NCI-H748 treated with DMSO at 0.1 percent for 48 hours (cell line): ENCODE measurements at places on chromosomes 3 and 15.

DNA sequence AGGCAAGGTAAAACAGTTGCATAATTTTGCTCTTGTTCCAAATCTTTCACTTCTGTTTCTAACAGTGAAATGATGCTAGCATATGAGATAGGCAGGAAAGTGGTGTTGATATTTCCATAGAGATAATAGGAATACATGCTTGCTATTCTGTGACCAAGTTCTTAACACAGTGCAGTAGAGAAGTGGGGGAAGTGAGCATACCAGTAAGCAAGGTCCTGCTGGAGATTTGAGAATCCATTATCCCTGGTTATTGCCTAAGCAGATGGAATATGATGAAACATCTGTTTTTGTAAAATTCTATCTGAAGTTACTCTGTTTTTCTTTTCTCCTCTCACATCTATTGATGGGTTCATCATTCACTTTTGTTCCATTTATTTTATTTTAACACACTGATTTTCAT, 28.7 kb downstream of the USP8 start:
- DNase-seq, result no peak

DNA sequence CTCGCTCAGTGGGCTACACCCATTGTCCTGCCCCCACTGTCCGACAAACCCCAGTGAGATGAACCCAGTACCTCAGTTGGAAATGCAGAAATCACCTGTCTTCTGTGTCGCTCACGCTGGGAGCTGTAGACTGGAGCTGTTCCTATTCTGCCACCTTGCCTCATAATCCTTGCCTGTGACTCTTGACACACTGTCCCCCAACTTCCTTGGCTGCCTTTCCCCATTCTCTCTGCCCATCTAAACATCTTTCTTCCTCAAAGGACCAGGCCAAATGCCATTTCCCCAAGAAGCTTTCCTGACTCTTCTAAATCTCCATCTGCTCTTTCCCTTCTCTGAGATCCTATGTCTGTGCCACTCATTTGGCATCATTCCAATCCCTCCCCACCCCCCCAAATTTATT, 9.7 kb upstream of the CD80 start:
- no peak for DNase-seq

DNA sequence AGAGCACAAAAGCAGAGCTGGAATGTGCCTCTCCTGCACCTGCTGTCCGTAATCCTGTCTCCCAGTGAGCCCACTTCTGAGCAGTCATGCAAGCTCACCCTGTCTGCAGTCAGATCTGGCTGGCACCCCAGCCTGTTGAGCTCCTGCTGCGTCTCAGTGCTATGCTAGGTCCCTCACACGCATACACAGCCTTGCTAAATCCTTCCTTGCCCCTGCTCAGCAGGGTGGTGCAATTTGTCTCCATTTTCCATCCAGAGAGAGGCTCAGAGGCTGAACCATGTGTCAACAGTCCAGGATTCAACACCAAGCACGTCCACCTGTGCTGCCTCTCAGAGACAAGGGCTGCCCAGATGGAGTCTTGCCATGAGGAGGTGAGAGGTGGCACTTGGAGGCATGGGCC, 11.0 kb downstream of the POMGNT2 start:
- DNase-seq, result no peak

DNA sequence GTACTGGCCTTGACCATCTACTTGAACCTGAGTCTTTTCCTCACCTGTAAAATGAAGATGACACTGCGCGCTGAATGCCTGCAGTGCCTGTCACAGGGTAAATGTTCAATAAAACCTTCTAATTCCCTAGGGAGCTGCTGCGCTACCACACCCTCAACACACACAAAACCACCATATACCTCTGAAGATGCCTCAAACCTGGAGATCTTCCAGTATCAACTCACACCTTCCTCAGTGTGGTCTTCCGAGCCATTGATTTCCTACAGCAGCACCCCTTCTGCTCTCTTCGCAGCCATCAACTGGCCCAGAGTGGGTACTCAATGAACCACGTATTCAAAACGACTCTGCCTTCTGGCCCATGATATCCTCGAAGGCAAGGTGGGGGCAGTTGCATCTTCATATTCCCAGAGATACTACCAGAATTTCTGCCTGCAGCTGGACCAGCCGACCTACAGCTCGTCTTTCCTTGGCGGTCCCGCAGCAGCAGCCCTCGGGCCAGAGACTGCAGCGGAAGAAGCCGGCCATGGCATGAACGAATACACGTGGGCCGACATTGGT, 695 bp downstream of the RPL32 start:
- DNase-seq, result no peak

GRCh38 chr3:193868590-193868989, 267.4 kb upstream of the HES1 start:
- no peak for DNase-seq

GRCh38 chr3:143236226-143236964, 116.8 kb downstream of the CHST2 start:
- no peak for DNase-seq

DNA sequence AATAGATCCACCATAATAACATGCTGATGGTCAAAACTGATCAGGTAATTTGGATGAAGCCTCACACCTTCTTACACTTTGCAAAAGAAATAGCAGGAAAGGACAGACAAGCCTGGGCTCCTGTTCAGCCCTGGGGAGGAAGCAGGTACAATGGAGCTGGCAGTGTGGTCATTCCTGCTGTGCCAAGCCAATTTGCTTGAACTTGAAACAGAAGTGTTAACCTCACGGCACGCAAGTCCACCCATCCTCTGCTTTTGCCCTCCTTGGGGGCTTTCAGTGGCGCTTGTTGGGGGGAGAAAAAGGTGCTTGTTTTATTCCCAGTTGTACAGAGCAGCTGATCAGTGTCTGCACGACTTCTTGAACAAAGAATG, 36.8 kb upstream of the RFTN1 start:
- no peak for DNase-seq

DNA sequence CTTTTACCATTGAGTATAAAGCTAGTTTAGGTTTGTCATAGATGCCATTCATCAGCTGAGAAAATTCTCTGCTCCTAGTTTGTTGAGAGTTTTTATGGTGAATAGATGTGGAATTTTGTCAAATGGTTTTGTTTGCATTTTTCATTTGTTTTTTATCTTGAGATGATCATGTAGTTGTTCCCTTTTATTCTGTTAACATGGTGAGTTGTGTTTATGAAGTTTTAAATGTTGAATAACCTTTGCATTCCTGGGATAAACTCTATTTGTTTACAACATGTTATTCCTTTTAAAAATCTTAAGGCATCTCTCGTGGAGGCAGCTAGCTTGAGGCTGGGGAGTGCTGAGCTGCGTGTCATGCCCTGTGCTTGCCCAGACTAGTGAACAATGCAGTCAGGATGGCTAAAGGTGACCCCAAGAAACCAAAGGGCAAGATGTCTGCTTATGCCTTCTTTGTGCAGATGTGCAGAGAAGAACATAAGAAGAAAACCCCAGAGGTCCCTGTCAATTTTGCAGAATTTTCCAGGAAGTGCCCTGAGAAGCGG, 48.5 kb downstream of the ANAPC13 start:
- no peak for DNase-seq

DNA sequence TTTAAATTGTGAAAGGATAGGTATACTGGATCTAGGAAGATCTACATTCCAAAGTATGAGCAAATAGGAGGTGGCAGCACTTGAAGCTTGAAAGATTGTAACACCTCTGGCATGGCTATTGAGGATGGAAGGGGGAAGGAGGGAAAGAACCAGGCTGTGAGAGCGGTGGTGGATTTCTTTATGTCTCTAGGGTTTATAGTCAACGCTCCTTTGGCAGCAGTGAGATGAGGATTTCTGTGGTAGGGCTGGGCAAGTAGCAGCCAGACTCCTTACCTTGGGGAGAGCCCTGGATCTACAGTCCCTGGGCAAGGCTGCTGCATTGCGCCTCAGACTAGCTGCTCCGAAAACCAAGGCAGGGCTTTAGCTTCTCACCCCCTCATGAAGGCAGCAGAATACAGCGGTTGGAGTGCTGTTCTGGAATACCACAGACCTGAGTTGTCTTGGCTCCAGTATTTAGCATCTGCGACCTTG, 53.2 kb downstream of the MEF2A start:
- DNase-seq, result no peak

- no peak for DNase-seq
Measured at GRCh38 chr3:37686220-37686619, 175.5 kb upstream of the CTDSPL start.

DNA sequence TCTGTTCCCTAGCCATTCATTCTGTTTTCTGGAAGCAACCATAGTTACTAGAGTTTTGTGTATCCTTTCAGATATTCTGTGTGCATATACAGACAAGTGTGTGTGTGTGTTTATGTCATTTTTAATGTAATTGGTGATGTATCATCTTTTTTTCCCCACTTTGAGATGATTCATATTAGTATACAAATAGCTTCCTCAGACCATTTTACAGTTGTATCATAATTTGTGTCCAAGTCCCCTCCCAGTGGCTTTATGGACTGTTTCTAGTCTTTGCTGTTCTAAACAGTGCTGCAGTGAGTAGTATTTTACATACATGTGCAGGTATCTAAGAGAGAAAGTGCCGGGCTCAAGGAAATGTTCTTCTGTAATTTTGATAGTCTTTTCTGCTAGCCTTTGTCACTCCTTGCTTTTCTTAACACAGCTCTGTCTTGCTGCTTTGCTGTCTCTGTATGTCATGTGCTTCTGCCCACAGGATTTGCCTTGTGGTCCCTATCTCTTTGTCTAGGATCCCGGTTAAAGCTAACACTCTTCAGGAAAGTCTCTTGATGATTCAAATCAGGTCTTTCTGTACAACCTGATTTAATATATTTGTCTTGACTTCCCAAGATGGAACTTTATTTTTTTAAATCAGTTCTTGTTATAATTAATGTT, 31.5 kb upstream of the FBXL22 start:
- no peak for DNase-seq

GRCh38 chr15:99421172-99421656, 144.6 kb upstream of the MEF2A start:
- no peak for DNase-seq

DNA sequence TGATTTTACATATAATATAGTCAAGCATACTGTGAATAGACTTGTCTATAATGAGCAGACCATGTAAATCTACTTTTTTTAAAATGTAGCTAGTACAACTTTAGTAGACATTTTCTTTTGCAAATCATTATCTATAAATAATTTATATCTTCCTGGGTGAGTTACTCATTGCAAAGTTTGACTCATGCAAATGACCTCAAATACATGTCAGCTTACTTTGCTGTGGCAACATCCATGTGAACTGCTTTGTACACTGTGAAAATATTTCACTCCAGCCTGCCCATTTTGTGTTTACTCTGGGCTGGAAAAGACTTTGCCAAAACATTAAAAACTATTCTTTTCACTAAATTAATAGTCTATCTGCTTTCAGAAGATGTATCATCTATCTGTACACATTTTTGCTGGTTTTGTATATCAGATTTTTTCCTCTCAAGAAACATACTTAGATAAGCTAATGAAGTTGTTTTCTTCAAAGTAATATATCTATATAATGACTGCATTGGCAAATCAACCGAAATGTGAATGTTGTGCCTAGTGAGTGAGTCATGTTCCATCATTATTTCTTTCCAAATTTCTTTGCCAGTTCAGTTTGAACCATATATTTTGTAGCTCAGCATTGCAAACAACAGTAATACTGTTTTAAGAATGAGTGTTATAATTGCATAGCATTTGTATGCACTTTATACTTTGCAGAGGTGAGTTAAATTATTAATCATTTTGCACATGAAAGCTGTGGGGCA, 26.5 kb downstream of the IGSF10 start:
- no peak for DNase-seq

DNA sequence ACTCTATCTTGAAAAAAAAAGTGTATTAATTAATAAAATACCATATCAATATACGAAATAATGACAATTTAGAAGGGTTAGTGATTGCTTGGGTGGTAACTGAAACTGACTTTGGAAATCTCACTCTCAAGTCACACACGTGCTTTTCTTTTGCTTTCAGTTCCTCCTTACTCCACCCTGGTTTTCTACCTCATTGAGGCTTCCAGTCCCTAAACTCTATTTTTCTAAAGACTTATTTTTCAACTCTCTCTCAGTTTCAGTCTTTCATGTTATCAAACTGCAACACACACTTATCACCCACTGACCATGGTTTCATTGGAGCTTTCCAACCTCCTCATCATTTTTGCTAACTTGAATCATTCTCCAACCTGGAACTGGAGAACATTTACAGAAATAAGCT, 23.5 kb downstream of the IL12A start:
- no peak for DNase-seq

- DNase-seq, result no peak
Measured at GRCh38 chr3:12194209-12194608, 35.5 kb upstream of the TIMP4 start.

GRCh38 chr3:42814914-42815507, 5.8 kb downstream of the ACKR2 start:
- peak; percentile 36 for DNase-seq
